Hematopoietic multipotent progenitor cell treated with erythropoietin and hydrocortisone succinate and interleukin-3 and kit ligand, for 8 days (in vitro differentiated cells): ENCODE measurements at places on chromosomes 7 and 10.

DNA sequence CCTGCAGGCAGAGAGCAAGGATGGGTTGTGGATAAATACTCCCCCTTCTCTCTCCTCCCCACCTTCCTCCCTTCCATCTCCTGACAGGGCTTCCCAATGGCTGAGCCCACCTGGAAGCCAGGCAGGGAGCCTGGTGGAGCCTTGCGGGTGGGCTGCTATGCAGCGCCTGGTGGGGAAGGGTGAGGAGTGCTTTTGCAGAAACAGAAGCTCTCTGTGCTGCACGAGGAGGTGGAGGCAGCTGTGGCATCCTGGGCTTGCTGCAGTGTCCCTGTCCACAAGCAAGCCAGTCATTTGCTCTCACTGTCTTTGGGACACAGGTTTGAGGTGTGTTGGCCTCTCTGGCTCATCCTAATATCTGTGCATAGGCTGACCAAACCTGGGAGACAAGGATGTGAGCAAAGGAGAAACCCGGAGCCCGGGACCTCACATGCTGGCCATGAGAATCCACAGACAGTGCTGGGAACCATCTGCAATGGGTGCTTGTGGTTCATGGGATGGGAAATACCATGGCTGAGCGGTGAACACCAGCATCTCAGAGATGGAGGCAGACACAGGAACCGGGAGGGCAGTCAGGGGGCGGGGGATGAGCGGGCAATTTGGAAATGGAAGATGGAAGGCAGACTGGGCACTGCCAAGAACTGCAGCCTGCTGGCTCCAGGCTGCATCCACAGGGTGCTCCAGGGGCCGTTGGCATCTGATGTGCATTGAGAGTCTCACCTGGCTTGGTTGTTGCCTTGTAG lies 364.2 kb downstream of the GLRX3 start:
- no peak for DNase-seq

- DNase-seq = no peak
Observed at GRCh38 chr7:43431020-43431595, 151.8 kb upstream of the STK17A start.

DNA sequence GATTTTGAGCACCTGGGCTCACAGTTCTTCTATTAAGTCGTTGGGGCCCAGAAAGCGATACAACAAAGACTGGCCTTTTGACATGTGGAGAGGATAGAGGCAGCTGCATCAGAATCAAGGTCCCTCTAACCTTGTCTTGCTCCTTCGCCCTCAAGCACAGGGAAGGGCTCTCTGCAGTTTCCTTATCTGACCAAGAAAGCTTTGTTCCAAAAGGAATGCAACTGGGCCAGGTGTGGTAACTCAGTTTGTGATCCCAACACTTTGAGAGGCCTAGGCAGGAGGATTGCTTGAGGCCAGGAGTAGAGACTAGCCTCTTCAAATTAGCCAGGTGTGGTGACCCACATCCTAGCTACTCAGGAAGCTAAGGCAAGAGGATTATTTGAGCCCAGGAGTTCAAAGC lies 32.2 kb downstream of the SVOPL start:
- DNase-seq = no peak

- DNase-seq = no peak
Observed at GRCh38 chr7:85896531-85896930, 709.7 kb upstream of the SEMA3D start.

DNA sequence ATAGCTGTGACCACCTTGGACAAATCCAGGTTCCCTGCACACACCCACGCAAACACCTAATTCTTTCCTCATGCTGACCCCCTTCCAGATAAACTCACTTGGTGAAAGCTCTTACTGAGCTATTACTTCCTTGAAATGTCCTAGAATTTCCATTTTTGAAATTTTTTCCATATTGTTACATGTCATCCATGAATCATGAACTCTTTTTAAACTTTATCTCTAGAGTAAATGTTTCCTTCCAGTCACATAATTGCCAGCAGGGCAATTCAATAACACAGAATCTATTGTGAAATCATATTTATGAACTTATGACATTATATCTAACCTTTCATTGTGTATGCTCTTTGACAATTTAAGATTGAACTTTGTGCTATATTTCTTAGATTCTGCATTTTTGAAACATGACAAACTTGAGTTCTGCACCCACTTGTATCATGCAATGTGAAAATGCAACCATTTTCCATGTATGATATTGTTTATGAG lies 26.8 kb upstream of the FGL2 start:
- DNase-seq = no peak

DNA sequence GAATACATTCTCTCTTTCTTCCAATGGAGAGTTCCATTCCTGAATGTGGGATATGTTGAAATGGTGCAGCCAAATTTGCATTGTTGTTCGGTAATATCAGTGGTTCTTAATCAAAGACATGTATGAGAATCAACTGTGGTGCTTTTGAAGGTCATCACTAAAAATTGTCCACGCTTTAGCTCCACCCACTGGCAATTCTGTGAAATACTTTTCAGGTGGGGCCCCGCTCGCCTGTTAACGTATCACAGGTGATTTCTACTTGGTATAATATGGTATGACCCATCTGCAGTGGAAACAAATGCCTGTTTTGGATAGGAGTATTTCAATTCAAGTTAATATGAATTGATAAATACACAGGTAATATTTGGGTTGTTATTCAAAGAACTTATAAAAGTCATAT lies 178.4 kb downstream of the NSUN6 start:
- DNase-seq = no peak

DNA sequence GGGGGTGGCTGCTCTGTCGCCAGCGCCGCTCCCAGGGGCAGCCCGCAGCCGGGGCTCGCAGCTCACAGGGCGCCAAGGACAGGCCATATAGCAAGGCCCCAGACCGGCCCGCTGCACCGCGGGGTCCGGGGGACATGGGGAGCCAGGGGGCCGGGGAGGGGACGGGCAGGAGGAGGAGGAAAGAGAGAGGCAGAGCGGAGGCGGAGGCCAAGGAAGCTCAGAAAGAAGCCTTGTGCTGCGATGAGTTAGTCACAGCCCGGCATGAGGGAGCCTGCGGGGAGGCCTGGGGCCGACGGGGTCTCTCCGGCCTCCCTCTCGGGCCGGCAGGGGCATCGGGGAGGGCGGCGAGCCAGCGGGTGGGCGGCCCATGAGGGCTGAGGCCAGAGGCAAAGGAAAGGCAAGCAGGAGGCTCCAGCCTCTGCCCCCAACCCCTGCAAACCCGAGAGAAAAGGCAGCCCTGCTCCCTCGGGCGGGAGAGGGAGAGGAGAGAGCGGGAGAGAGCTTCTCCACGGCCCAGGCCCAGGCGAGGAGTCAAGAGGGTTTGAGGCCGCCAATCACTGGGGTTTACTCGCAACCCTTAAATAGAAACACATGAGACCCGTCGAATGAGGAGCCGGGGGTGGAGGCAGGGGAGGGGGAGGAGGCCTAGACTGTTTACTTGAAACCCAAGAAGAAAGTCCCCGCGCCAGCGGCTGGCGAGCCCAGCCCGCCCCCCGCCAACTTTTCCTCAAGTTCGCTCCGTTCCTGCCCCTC lies 167.9 kb downstream of the NEURL1 start:
- DNase-seq = peak; percentile 54

DNA sequence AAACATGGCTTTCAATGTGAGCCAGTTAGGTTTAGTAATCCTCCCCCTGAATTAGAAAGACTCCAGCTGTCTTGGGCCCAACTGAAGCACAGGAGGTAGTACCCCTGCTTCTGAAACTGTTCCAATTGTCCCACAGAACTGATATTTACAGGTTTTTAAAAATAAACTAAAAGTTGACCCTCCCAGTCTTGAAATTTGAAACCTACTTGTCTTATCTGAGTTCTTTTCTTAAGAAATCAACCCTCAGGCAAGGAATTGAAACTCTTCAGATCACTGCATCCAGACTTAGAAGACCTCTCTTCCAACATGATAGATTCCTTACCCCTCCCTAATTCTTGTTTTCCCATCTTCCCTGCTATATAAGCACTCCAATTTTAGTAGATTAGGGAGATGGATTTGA lies 13.3 kb upstream of the ARHGAP21 start:
- DNase-seq = no peak

GRCh38 chr10:93090619-93091018 lies 16.9 kb downstream of the CYP26A1 start:
- DNase-seq = no peak

- DNase-seq = no peak
Observed at GRCh38 chr10:74040200-74041126, 42.5 kb downstream of the VCL start.

- no peak for DNase-seq
Observed at GRCh38 chr7:93365341-93365740, 133.2 kb downstream of the VPS50 start.

DNA sequence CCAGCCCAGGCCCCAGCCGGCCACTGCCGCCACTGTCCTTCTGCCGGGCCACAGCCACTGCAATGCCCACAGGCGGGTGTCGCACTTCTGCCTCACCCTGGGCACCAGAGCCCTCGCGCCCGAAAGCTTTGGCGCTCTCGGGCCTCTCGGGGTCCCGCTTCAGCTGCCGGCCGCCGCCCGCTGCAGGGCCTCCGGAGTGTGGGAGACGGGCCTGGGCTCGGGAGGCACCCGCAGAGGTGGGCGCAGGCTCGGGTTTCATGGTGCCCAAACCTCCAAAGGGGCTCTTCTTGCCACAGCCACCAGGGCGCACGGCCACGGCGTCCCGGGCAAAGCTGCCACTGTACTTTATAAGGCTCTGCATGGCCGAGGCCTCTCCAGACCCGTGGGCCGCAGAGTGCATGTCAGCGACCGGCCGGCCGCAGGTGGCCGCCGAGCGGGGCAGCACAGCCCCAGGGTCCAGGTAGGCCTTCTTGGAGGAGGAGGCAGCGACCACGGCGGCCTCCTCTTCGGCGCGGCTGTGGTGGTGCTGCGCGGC lies 35.9 kb downstream of the TNRC18 start:
- DNase-seq = no peak

DNA sequence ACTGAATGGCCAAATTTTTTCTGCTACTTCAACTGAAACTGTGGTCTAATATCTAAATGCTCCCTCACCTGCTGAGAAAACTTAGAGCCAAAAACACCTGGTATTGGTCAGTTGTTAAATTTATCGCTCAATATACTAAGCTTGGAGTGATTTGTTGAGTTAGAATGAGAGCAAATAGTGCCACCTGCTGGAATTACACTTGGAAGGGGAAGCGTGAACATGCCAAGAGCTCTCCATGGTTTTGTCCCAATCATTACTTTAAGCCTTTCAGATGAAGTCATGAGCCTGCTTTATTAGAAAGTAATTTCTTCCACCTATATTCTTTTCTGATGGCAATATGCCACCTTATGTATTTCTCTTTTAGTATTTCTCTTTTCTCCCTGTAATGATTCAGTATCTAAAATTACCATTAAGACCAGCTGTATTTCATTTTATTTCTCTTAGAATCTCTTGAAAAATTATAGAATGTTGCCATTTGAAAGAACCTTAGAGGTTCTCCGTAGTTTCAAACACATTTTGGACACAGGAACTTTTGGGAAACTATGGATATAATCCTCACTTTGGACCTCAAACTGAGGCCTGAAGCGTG lies 447.8 kb upstream of the C7orf33 start:
- peak; percentile 55 for DNase-seq
